ENCODE measurements at places on chromosomes 16 and 17. TPM values are rescaled to one million over a fixed set of nuclear protein-coding genes. Genes with fewer than 3 reads are reported as not detected.

Gene RHBDL3
- polyA plus RNA-seq: 9.3 TPM

Gene KRT37
- polyA plus RNA-seq: not detected

Gene TPPP3
- 22.7 TPM for polyA plus RNA-seq

DNA sequence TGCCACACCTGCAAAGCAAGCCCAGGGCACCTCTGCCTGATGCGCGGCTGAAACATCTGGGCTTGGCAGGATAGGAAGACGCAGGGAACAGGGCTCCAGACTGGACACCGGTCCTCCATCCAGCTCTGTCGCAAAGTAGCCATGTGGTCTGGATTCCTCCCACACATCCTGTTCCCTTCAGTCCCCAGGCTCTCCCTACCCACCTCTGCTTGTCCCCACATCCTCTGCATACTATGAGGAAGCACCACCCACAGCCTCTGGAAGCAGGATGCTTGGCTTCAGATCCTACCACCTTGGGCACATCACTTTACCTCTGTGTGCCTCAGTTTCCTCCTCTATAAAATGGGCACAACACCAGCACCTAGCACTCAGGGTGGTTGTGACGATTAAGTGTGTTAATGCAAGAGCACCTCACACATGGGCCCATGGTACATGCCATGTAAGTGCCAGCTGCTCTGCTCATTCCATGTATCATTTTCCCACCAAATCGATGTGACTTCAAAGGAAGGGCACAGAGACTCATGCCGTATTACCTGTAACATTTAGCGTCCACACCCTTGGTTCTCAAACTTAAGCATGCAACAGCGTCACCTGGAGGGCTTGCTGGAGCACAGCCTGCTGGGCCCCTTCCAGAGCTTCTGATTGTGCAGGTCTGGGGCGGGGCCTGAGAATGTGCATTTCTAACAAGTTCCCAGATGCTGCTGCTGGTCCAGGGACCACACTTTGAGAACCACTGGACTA lies 138.6 kb upstream of the SDK2 start:
- H3K4me3 ChIP-seq: no peak overlapping the region
- H3K36me3 ChIP-seq: no peaks in the 10 kb centered on the region
- no peak overlapping the region for H3K27ac ChIP-seq

DNA sequence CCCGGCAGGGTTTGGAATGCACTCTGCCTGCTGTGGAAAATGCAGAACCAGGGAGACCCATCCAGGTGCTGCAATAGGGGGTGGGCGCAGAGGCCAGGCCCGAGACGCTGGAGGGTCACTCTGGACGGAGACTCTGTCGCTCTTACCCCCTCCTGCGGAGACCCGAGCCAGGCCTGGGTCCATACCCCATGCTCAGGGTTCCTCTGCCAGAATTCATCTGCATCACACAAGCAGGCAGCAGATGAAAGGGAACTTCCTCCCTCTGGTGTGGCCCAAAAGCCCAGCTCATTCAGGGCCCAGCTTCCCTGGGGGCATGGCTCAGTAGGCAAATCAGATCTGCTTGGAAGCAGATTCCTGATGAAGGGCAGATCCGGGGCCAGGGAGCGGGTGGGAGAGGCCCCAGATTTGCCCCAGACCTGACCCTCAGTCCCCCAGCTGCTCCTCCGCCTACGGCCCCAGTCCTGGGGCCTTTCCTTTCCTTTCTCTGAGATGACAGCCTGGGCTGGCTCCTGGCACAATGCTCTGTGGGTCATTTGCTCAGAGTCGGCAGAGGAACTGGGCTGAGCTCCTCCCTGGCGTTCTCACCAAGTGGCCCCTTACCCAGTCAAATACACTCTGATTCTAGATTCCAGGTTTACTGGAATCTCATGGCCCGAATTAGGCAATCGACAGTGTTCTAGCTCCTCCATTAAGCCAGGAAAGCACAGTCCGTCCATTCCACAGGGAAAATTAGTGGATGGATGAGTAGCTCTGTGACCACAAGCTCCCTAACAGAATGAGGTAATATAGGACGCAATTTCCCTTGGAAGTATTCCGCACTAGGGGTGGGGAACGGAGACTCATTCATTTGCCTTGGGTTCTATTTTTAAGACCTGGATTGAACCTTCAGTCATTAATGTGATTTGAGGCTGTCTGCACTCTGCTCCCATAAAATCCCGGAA lies 19.1 kb upstream of the RASD1 start:
- DNase-seq: no peak
- H3K27ac ChIP-seq: no peak overlapping the region
- no peaks in the 10 kb centered on the region for H3K4me1 ChIP-seq
- no peaks in the 10 kb centered on the region for H3K36me3 ChIP-seq

DNA sequence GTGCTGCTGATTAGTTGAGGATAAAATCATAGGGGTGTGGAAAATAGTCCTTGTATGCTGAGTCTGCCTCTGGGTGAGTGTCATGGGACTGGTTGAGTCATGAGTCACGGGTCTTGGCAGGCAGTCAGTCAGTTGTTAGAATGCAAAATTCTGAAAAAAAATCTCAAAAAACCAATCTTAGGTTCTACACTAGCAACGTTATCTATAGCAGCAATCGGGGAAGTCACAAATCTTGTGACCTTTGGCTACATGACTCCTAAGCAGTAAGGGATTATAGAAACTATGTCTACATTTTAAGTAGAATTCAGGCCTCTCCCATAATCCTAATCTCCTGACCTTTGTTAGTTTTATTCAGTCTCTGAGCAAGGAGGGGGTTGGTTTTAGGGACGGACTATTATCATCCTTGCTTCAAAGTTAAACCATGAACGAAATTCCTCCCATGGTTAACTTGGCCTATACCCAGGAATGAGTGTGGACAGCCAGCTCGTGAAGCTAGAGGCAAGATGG lies 18.0 kb upstream of the PMFBP1 start:
- H3K27ac ChIP-seq: no peak overlapping the region
- H3K27me3 ChIP-seq: no peaks in the 10 kb centered on the region
- H3K4me1 ChIP-seq: no peaks in the 10 kb centered on the region
- H3K4me3 ChIP-seq: no peak overlapping the region
- no peaks in the 10 kb centered on the region for H3K36me3 ChIP-seq

- no peak overlapping the region for H3K27ac ChIP-seq
- no peak for DNase-seq
- H3K36me3 ChIP-seq: no peaks in the 10 kb centered on the region
These were observed 65.8 kb downstream of the DHRS7C start for GRCh38 chr17:9725575-9725974.

DNA sequence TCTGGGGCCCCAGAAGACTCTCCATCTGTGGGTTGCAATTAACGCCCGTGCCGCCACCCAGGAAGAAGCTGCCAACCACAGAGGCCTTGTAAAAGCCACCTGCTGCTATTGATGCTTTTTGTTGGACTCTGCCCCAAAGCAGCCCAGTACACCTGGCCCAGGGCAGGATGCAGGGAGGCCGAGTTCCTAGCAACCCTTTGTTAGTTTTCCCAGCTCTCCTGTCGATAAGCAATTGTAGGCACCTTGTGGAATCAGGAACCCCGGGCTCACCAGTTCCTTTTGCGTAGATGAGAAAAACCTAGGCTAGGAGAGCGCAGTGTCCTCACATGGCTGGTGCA lies 103.3 kb downstream of the ABCC6 start:
- peak overlapping the region; percentile 31 for H3K27ac ChIP-seq
- no peak overlapping the region for H3K4me3 ChIP-seq
- no peak for DNase-seq

DNA sequence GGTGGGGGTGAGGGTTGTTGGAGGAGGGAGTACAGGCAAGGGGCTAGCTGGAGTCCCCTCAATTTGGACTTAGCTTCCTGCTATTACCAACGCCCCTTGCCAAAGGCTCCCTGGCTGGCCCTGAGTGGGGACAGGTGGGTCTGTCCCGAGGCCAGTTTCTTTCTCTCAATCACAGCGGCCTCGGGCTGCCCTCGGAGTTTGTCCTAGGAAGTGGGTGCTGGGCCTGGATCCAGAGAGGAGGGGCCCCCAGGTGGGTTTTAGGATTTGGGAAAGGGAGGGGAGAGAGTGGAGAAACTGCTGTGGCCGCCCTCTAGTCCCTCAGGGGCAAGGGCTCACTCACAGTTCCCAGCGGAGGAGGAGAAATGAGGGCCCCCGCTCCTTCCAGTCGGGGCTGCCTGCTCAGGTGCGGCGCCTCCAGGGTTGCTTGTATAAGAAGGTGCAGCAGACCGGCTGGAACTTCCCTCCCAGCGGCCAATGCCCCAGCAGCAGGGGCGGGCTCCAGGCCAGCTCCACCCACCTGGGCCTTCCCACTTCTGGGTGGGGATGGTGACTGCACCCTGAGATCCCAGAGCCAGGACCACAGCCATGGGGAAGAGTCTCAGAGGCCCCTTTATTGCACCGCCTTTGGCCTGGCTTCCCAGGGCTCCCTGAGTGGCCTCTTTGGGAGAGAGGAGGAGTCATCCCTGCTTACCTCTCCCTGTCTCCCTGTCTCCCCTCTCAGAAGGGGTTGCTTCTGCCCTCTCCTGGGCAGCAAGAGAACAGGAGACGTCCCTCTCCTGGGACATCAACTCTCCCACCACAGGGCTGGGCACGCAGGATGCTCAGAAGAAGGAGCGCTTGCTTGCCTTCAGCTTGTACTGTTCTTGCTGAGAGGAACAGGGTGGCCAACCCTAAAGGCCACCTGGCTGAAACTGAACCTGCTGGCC lies 112.0 kb upstream of the SMURF2 start:
- H3K4me3 ChIP-seq: no peak overlapping the region
- H3K36me3 ChIP-seq: no peaks in the 10 kb centered on the region
- no peaks in the 10 kb centered on the region for H3K27me3 ChIP-seq
- H3K4me1 ChIP-seq: peaks cover 14% of the 10 kb centered on the region
- DNase-seq: no peak

DNA sequence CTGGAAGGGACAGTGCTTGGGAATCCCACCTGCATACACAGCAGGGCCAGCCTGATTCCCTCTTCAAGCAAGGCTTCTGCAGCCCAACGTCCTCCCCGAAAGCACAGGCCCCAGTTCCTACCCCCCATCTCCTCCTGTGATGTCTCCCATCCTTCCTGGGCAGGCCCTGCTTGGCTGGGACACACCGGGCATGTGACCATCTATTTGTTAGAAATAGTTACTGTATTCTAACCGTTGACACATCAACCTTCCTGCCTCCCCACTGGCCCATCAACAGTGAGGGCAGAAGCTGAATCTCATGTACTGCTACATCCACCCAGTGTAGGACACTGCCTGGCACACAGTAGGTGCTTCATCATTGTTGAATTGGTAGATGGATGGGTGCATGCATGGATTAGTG lies 10.7 kb downstream of the PRR29 start:
- no peaks in the 10 kb centered on the region for H3K27me3 ChIP-seq
- peak overlapping the region; percentile 27 for H3K27ac ChIP-seq
- no peak overlapping the region for H3K4me3 ChIP-seq

GRCh38 chr16:50169555-50170096 lies 16.5 kb downstream of the TENT4B start:
- no peak overlapping the region for H3K27ac ChIP-seq
- H3K36me3 ChIP-seq: no peaks in the 10 kb centered on the region
- H3K4me3 ChIP-seq: no peak overlapping the region
- H3K27me3 ChIP-seq: no peaks in the 10 kb centered on the region
- H3K4me1 ChIP-seq: peaks cover 4% of the 10 kb centered on the region

DNA sequence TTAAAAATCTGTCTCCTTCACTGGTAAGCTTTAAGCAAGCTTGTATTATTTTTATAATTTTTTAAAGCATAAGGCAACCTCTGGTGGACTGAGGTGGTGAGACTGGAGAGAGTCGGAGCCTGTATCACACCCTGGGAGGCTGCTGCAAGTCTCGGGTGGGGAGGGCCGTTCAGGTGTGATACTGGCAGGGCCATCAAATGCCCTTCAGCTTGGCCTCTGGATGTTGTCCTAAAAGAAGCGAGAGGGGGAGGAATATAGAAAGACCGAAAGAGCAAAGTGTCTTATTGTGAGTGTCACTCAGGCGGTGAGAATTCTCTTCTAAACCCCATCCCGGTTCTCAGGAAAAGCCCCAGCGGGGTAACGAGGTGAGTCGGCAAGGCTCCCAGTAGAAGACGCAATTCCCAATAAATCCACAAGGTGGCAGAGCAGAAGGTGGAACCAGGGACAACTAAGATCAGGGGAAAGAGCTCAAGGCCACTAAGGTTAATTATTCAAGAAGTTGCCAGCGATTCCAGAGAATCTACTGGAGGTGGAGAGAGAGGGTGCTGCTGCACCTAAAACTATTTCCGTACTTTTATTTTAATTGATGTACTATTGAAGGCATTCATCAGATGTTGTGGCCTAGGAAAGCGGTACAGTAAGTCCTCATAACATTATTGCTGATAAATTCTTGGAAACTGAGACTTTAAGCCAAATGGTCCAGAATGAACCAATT lies 14.1 kb downstream of the C17orf67 start:
- no peaks in the 10 kb centered on the region for H3K36me3 ChIP-seq
- peak; percentile 77 for DNase-seq
- no peak overlapping the region for H3K27ac ChIP-seq

DNA sequence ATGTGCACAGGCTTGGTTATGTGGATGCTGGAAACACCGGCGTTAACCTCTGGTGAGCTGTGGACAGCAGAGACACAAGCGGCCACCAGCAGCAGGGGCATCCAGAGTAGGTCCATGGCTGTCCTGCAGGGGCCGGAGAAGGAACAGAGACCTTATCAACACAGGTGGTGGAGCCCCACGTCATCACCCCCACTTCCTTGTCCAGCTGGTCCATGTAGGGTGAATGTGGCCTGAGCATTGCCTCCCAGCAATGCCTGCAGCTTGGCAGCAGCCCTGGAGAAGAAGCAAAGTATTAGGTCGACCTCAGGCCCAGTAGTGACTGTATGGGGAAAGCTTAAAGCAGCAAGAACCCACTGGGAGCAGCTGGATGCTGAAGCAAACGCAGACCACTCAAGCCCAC lies 5.4 kb downstream of the PDILT start:
- H3K27me3 ChIP-seq: no peaks in the 10 kb centered on the region
- DNase-seq: no peak
- H3K4me1 ChIP-seq: no peaks in the 10 kb centered on the region
- H3K27ac ChIP-seq: no peak overlapping the region
- H3K36me3 ChIP-seq: no peaks in the 10 kb centered on the region

- no peak for DNase-seq
- H3K27ac ChIP-seq: no peak overlapping the region
- H3K4me1 ChIP-seq: no peaks in the 10 kb centered on the region
- no peaks in the 10 kb centered on the region for H3K36me3 ChIP-seq
These were observed 26.9 kb upstream of the ZNHIT3 start for GRCh38 chr17:36459601-36460000.

DNA sequence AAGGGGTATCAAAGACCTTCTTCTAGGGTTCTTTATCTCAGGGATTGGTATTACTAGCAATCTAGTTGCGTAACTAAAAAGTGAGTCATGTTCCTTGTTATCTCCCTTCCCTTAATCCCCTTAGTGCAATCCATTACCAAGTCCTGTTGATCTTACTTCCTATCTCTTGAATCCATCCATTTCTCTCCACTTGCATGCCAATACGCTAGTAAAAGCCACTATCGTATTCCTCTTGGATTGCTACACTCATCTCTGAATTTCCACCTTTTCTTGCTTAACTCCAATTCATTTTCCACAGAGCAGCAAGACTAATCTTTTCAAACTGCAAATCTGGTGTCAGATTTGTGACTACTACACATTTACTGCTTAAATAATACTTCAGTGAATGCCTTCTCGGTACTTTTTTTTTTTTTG lies 1.8 kb upstream of the ADAT1 start:
- H3K27me3 ChIP-seq: no peaks in the 10 kb centered on the region
- no peak overlapping the region for H3K4me3 ChIP-seq
- peaks cover 22% of the 10 kb centered on the region for H3K4me1 ChIP-seq

- no peaks in the 10 kb centered on the region for H3K36me3 ChIP-seq
- no peak for DNase-seq
- H3K27me3 ChIP-seq: no peaks in the 10 kb centered on the region
- H3K4me1 ChIP-seq: peaks cover 4% of the 10 kb centered on the region
- no peak overlapping the region for H3K4me3 ChIP-seq
- no peak overlapping the region for H3K27ac ChIP-seq
These were observed 54.3 kb downstream of the MYH13 start for GRCh38 chr17:10318535-10318934.

- H3K4me1 ChIP-seq: no peaks in the 10 kb centered on the region
- H3K27me3 ChIP-seq: no peaks in the 10 kb centered on the region
- no peak for DNase-seq
- H3K27ac ChIP-seq: no peak overlapping the region
These were observed 16.2 kb downstream of the SLC6A4 start for GRCh38 chr17:30219315-30219714.

All from adrenal gland (tissue), 19 donors.